ENCODE measurements at places on chromosomes 7 and 10. TPM values are rescaled to one million over a fixed set of nuclear protein-coding genes. Genes with fewer than 3 reads are reported as not detected.

DNA sequence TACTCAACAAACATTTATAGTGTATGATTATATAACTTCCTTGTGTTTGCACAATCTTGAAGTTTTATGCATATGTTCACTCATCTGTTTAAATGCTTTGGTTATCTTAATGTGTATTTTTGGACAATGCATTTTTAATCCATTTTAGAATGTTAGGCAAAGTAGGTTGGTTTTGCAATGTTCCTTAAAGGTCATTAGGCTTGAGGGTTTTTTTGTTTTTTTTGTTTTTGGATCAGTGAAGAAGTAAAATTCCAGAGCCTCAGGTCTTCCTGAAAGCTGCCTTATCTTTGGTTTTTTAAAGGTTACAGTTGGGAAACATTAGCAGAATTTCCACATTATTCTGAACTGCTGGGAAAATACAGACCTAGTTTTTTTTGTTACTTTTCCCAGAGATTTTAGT, 12.8 kb downstream of the MDFIC start:
- no peak for DNase-seq

- no peak for DNase-seq
These were observed 38.6 kb downstream of the IL6 start for GRCh38 chr7:22765609-22766008.

DNA sequence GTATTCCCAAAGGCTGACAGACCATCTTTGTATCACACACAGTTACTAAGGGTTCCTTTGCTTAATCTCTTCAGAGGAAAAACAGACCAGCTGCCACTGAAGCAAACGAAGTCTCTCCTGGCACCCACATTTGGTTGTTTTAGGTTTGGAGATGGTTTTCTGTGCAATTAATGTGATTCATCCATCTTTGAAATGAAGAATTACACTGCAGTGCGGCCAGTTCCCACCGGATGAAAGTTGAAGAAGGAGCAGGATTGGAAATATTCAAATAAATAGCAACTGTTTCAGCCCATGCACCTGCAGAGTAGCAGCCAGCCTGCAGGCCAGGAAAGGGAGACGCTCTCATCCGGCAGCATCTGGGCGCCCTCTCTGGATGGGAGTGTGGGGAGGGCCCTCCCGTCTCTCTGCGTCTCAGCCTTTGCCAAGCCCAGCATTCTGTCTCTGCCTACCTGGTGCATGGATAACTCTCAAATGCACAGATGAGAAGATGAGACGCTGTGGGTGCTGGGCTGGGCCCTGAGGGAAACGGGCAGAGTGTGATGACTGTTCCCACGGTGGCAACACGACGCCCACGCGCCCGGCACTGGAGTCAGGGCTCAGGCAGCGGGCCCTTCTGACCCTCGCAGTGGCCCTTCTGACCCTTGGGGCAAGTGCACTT, 214.0 kb downstream of the PTPRN2 start:
- no peak for DNase-seq

DNA sequence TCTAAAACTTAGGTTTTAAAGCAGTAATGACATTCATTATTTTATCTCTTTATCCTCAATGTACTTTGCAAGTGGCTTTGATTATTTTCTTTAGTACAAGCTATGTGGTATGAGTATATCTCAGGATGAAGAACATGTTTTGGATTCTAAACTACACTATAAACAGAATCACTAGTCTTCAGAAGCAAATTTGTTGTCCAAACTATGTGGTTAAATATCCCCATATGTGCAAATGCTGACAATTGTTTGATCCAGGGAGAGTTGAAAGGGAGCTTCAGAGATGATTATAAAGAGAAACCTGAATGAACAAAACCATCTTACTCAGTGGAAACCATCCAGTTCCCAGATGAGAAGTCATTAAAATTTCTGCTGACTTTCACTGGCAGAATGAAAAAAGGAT, 179.3 kb downstream of the MDFIC start:
- no peak for DNase-seq

ZNF783 gene
- 4.8 TPM for total RNA-seq

- no peak for DNase-seq
These were observed 153.2 kb downstream of the KLF6 start for GRCh38 chr10:3631701-3632330.

DNA sequence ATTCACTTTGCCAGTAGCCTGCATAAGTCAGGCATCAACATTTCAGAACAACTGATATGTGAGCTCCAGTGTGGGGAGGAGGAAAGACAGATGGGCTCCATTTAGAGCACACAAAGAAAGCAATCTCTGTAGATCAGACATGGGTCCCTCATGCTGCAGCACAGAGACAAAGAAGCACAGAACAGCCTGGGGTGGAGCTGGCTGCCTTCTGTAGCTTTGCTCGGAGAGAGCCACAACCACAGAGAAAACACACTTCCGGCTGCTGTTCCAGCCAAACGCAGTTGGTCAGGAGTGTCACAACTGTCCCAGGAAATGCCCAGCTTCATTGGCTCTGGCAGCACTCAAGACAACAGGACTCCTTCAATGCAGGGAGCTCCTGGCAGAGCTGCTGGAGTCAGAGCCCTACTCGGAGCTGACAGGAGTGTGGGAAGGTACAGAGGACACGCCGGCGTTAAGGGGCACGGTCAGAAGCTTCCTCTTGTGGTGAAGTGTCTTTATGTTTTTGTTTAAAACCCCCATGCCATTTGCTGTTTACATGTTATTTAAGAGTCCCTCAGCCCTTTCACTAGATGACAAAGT, 494.4 kb downstream of the TCERG1L start:
- no peak for DNase-seq

PGAM2 gene
- 967 TPM for total RNA-seq

- DNase-seq, result no peak
These were observed 58.6 kb downstream of the TPK1 start for GRCh38 chr7:144777005-144777839.

DNA sequence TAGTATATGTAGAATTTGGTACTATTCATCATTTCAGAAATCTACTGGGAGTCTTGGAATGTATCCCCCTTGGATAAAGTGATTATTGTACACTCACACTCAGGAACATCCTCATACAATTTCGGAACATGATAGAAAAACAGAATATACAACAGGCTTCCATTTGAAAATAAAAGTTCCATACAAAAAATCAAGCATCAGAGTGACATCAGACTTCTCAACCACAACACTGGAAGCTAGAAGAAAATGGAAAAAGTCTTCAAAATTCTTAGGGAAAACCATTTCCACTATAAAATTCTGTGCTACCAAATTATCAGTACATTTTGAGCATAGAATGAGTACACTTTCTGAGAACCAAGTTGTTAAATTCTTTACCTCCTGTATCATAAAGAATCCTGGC, 8.8 kb downstream of the LYZL1 start:
- no peak for DNase-seq

DNA sequence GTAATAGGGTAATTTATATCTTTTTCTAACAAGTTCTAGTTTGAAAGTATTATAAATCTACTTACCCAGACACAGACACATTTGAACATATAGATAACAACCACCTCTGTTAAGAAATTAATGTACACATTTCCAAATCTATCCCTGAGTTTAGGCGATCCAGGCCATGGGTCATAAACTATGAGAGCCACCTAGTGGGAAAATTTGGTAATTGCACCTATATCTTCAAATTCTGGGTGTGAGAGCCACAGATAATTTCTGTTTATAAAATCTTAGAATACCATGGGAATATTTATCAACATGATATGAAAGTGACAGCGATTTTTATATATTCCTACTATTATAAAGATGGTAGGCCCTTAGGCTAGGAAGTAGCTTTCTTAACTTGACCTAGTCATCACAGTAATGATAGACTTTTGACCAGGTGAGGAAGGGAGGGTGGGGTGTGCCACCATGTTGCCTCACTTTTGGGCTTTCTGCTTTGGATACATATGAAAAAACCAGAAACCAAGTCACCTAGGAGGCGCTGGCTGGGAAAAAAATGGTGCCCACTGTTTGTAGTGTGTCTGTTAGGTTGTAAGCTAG, 8.0 kb upstream of the EPHA1 start:
- no peak for DNase-seq

- DNase-seq, result no peak
These were observed 20.7 kb downstream of the RBM28 start for GRCh38 chr7:128323040-128323439.

MMD2 gene
- total RNA-seq, result not detected

DNA sequence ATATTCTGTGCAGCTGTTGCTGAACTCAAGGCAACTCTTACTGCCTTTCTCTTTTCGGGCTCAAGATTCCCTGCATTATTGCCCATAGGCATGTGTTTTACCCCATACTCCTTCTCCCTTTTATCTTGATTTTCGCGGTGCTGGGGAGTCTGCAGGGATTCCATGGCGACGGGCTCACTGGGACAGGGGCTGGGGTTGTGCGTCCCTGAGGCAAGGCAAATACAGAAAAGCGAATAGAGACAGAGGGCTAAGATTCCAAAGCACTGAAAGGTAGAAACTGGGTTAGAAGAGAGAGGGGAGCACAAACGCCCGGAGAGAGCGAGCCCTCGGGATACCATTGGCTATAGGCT, 519 bp upstream of the RPP38 start:
- no peak for DNase-seq

GRCh38 chr10:33463011-33463410, 128.5 kb upstream of the NRP1 start:
- DNase-seq, result no peak

DNA sequence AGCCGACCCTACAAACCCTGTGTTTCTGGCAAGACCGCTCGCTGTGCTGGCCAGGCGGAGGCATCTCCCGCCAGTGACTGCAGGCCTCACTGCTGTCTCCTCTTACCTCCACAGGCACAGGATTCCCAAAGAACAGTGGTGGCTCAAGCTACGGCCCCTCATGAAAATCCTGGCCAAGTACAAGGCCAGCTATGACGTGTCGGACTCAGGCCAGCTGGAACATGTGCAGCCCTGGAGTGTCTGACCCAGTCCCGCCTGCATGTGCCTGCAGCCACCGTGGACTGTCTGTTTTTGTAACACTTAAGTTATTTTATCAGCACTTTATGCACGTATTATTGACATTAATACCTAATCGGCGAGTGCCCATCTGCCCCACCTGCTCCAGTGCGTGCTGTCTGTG, 36.2 kb downstream of the PITRM1 start:
- peak; percentile 85 for DNase-seq

DNA sequence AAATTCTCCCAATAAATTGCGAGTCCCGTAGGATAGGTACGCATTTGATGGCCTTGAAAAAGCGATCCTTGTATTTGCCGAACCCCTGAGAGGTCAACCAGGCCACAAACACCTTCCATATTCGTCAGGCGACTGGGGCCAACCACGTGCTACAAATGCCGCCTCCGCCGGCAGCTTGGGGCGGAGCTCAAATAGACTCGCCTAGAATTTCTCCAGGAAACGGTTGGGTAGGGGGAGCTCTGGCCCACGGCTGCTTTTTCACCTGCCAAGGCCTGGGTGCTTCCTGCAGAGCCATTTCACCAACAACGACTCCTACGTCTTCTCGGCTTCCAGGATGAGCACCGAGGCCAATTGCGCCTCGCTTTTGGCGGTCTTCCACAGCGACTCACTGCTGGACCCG, 53.4 kb upstream of the KIF5B start:
- no peak for DNase-seq

OR2A1 gene
- not detected for total RNA-seq

LIPM gene
- total RNA-seq, result not detected

- no peak for DNase-seq
These were observed 143.6 kb downstream of the LRRC4 start for GRCh38 chr7:127887631-127888030.

GRCh38 chr7:16739863-16740622, 13.5 kb upstream of the TSPAN13 start:
- no peak for DNase-seq

DNA sequence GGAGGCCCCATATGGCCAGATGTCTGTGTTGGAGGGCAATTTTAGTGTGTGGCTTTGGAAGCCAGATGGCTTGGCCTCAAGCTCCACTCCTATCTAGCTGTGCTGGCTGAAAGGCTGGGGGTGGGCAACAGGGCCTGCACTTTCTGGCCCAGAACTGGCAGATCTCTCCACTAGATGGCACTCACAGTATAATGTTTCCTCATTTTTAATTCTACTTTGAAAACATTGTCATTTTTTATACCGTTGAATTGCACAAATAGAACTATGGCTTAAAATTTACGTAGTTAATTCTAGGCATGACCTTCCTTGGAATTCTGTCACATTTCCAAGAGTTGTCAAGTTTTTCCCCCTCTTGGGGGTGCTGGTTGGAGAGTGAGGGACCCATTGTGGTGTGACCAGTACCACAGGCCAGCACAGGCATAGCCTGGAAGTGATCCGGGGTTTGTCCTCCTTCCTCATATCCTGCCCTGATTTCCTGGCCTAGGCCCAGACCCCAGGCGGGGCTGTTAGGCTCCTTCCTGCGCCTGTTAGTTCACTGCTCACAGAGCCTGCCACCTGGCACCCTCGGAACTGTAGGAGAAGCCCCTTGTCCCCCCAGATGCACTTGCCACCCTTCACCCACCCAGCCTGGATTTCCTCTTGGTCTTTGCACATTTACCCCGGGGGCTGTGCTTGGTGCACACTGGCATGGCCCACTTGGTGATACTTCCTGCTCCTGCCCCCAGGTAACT, 52.8 kb downstream of the ARHGAP22 start:
- DNase-seq, result peak; percentile 54

DNA sequence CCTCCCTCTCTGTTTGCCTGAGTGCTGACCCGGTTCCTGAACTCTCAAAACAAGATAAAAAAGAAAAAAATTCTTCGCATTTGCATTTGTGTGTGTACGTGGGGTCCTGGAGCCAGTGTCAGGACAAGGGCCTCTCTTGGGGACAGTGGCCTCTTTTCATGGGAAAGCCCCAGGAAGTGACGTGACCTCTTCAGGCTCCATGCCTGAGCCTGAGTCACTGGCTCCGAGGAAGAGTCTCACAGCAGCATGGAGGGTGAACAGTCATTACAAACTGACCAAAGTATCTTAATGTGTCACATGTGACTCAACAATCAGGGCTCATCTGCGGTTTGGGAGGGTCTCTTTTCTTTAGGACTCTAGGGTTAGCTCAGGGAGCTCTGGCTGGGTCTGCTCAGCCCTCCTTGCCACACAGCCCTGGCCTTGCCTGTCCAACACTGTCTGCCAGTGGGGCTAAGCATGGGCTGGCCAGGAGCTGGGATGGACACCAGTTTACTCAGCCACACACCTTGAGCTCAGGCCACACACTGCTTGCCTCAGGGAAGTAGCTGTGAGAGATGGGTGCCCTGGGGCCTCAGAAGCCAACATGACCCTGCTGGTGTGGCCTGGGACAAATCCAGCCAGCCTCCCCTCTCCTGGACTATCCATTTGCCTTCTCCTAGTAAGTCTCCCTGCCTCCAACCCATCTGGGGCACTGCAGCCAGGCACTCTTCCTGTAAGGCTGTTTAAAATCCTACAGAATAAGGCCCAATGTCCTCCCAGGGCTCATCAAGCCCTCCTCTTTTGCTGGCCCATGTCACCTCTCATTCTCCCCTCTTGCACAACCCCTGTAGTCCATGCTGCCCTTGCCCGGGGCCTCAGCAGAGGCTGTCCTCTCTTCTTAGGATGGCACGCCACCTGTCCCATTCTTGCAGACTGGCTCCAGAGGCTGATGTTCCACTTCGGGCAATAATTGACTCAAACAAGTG, 10.5 kb downstream of the TMEM273 start:
- DNase-seq, result peak; percentile 67

SMIM30 gene
- total RNA-seq, result 114 TPM

CBX3 gene
- 61.3 TPM for total RNA-seq

FBXL13 gene
- total RNA-seq, result 0.27 TPM

GRCh38 chr7:43491984-43492383, 90.9 kb upstream of the STK17A start:
- DNase-seq, result no peak

Measured in left ventricle myocardium superior (tissue), 1 donor.